ENCODE measurements at places on chromosomes 1 and 21.

GRCh38 chr1:64287071-64287470 lies 83.6 kb downstream of the UBE2U start:
- DNase-seq, result no peak

- no peak for DNase-seq
Measured at GRCh38 chr1:93865253-93865652, 13.8 kb downstream of the DNTTIP2 start.

- no peak for DNase-seq
Measured at GRCh38 chr1:83593073-83593472, 405.9 kb downstream of the TTLL7 start.

GRCh38 chr1:175129644-175129996 lies 62.0 kb downstream of the TNN start:
- no peak for DNase-seq

DNA sequence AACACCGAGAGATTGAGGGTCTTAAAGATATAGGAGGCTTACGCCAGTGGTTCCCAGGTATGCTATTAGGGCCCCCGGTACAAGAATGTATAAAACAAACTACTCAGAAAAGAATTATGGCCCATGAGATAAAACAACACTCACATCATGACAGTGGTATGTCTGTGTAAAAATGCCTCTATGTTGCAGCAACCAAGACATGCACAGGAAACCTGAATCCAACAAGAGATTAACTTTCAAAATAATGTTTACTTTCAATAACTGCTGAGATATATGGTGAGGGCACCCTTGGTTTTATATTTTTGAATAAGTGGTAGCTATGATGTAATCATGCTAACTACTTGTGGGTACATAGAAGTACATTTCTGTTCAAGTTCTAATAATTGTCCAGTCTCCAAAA lies 74.9 kb downstream of the PUM1 start:
- no peak for DNase-seq

DNA sequence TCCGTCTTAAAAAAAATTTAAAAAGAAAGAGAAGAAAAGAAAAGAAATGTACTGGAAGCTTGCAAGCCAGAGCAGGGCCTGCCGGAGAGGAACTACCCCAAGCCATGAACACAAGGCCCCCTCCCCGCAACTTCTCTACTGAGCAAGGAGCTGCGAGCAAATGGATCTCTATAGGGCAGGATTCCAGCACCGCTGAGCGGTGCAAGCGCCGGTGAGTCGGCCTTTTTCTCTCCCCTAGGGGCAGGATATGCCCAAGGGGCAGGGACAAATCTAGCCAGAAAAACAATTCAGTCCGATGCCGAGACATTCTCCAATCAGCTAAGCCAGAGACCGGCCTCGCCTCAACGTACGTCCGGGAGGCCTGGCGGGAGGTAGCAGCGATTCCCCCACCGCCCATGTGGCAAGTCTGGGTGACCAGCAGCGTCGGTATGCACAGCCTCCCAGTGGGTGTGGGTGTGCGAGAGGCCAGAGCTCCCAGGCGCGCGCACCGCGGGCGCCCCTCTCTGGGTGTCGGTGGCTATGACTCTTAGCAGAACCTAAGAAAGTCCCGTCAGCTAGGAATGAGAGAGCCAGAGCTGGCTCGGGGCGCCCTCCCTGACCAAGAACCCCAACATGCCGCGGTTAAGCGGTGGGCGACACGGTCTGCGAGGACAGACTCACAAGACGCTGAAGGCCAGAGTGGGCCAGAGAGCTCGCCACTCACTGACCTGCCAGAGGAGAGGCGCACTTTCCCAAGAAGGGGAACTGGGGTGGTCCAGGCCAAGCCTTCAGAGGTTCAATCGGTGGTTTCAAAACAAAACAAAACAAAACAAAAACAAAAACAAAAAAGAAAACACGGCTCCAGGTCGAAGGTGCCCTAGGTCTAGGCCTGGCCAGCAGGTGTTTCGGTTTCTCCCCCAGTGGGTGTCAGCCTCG lies 1.9 kb downstream of the CSMD2 start:
- peak; percentile 68 for DNase-seq

DNA sequence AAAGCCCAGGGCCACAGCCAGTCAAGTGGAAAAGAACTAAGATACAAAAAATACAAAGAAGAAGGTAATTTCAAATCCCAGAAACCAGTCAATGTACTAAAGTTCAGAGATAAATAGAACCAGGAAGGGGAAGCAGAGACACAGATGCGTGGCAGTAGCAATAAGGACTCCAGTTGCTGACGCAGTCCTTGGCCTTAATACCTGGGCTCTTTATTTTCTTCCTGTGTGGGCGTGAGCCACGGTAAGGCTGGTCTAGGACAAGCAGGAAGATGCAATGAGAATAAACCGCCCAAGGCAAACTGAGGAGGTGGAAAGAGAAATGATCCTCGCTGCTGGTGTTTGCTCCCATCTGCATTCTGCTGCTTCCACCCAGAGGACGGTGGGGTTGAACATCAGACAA lies 65.6 kb upstream of the PLXNA2 start:
- DNase-seq, result no peak

GRCh38 chr1:165647517-165647916 lies 16.5 kb downstream of the MGST3 start:
- DNase-seq, result no peak

DNA sequence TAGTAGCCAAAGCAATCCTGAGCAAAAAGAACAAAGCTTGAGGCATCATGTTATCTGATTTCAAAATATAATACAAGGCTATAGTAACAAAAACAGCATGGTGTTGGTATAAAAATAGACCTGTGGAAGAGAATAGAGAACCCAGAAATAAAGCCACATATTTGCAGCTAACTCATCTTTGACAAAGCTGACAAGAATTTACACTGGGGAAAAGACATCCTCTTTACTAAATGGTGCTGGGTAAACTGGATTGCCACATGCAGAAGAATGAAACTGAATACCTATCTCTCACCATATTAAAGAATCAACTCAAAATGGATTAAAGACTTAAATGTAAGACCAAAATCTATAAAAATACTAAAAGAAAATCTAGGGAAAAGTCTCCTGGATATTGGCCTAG lies 59.5 kb upstream of the CD55 start:
- no peak for DNase-seq

DNA sequence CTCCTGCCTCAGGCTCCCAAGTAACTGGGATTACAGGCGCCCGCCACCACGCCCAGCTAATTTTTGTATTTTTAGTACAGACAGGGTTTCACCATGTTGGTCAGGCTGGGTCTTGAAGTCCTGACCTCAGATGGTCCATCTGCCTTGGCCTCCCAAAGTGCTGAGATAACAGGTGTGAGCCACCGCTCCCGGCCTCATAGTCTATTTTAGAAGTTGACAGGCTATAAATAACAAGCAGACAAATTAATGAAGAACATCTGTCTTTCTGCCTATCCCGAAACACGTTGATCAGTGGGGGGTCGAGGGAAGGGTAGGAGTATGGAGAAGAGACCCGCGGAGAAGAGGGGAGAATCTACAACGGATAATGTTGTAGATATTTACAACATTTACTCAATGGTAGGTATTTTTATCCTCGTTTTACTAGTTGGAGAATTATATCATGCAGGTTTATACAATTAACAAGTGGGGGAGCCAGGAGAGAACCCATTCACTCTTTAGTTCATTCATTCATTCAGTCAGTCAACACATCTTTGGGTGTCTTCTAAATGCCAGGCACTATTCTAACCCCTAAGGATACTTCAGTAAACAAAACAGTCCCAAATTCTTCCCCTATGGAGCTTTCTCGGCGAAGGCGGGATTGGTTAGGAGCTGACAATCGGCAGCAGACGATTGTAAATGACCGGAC lies 497 bp upstream of the IFNAR2 start:
- DNase-seq, result peak; percentile 77

DNA sequence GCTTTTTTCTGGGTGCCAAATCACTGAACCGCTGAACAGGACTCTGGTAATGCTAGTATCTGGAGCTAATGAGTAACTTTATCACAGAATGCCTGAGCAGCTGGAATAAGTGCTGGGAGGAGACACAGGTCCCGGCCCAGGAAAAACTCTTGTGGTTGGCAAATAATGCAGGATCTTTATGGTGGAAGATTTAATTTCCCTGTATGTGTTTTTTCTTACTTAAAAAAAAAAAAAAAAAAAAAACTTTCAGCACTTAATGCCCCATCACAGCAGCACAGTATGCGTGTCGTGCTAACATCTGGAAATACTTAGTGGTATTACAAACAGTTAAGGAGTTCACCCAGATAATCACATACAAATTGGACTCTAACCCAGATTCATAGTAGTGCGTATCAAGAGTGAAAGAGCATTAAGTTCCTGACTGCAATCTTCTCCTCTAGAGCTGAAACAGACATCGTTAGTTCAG lies 220.7 kb downstream of the TOMM20 start:
- no peak for DNase-seq

GRCh38 chr1:47184822-47185677 lies 4.8 kb downstream of the PDZK1IP1 start:
- DNase-seq, result no peak

DNA sequence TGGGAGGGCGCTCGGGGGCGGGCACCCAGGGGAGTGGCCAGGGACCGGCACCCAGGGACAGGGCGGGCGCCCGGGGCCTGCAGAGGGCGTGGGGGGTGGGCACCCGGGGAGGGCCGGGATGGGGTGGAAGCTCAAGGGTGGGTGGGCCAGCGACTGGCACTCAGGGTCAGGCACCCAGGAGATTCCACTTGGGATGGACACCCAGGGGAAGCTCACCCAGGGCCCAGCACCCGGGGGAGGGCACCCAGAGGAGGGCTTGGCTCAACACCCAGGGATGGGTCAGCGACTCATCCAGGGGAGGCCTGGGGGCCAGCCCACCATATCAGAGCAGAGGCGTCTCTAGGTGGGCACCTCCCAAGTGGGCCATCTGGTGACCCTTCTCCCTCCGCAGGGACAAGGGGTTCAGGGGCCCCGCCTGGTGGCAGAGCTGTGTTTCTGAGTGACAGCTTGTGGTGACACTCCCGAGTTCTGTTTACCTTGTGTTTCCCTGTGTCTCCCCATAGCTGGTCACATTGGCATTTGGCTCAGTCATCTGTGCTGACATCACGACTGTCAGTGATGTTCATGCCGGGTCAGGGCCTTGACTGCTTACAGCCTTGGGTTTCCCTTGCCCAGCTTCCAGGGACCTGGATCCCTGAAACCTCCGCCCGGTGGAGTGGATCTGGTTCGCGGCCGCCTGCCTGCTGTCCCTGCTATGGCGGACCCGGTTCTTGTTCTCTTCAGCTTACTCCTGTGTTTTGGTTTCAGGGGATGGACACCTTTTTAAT lies 749 bp downstream of the IBA57 start:
- peak; percentile 82 for DNase-seq

- no peak for DNase-seq
Measured at GRCh38 chr1:37471345-37472231, 2.8 kb upstream of the ZC3H12A start.

GRCh38 chr1:66367369-66367768 lies 166.6 kb upstream of the SGIP1 start:
- DNase-seq, result no peak

- no peak for DNase-seq
Measured at GRCh38 chr1:77976433-77977076, 2.3 kb downstream of the FUBP1 start.

DNA sequence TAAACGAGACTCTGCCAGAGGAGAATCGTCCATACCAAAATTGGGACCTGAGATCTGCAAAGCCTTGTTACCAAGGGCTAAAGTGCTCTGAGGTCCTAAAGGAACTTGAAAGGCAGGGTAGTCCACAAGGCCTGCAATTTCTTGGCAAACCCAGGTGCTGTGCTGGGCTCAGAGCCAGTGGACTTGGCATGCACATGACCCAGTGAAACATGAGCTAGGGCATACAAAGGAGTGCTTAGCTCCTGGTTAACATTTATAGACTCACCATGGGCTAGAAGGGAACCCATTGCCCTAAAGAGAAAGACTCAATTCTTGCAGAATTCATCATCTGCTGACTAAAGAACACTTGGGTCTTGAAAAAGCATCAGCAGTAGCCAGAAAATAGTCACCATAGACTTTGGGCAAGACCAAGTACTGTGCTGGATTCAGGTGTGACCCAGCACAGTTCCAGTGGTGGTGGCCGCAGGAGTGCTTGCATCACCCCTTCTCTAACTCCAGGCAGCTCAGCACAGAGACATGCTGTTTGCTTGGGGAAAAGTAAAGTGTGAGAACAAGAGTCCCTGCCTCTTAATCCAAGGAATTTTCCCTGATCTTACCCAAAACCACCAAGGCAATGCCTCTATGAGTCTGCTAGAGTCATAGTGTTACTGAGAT lies 1069.4 kb upstream of the ADGRL2 start:
- DNase-seq, result no peak

GRCh38 chr1:199218533-199218932 lies 579.7 kb downstream of the PTPRC start:
- DNase-seq, result no peak

GRCh38 chr1:54814126-54814498 lies 13.0 kb upstream of the TTC22 start:
- DNase-seq, result no peak

DNA sequence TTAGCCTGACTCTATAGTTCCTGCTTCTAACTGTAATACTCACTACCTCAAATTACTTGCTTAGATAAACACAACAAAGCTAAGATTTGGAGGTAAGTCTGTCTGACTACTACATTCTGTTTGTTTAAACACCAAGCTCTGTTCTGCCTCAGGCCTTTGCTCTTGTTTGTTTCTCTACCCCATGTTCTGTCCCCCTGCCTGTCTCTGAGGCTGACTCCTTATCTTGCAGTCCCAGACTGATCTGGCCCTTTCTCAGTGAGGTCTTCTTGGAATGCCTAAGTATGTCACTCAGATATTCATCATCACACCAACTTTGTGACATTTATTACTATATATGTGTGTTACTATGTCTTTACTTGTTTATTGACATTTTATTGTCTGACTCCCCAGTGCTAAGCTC lies 425.5 kb downstream of the LMO4 start:
- no peak for DNase-seq

- DNase-seq, result no peak
Measured at GRCh38 chr1:213414911-213415310, 363.9 kb downstream of the RPS6KC1 start.

DNA sequence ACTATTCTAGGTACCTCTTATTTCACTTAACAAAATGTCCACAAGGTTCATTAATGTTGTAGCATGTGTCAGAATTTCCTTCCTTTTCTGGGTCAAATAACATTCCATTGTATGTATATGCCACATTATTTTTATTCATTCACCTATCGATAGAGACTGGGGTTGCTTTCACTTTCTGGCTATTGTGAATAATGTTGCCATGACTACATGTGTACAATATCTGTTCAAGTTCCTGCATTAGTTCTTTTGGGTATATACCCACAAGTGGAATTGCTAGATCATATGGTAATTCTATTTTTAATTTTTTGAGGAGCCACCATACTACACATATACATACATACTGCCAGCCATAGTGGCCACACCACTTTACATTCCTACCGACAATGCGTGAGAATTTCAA lies 158.4 kb downstream of the ZZZ3 start:
- no peak for DNase-seq

GRCh38 chr21:22235866-22236590 lies 1237.8 kb downstream of the NCAM2 start:
- no peak for DNase-seq
